ENCODE measurements at places on chromosomes 4 and X.

DNA sequence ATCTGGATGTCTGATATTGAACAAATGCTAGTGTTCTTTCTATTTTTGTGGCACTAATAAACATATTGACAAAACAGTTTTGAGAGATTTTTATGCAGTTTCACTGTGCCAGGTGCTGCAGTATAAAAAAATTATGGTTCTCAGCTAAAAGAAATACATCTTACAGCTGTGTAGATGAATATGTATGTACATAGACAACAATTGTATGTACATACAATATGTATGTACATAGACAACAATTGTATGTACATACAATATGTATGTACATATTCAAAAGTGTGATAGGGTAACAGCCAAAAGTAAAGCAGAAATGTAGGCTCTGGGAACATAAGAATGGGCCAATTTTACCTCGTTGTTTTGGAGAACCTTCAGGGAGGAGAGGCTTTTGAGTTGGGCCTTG, 390.0 kb upstream of the RPS6KA3 start:
- no peak for DNase-seq

- DNase-seq, result no peak
These were observed 17.0 kb downstream of the RBMX2 start for GRCh38 chrX:130418740-130419139.

- DNase-seq, result no peak
These were observed 3.1 kb downstream of the CXCL2 start for GRCh38 chr4:74095886-74096264.

DNA sequence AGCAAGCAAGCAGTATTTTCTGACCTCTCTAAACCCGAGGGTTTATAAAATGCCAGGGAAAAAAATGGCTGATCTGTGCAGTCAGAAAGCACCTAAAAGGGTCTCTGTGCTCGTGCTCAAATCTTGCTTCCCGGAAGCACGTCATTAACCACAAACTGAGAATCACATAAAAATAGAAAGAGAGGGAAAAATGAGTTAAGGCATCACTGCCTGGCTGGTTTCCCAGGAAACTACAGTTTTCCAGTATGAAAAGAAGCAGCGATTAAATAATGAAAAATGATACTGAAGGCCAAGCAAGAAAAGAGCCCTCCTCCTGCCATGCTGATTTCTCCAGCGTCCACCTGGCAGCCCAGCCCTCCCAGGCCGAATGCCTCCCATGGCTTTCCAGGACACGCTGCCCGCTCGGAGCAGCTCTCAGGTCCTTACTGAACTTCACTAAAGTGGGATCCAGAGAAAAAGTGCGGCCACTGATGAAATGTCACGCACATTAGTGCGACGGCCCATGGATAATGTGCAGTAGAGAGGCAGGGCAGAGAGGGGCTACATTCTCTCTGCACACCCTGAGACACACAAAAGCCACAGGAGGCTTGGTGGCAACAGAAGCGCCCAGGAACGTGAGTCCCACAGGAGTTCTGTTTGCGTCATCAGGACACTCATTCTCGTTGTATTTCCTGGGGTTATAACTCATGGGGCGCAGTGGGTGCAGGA, 80.4 kb downstream of the WFS1 start:
- no peak for DNase-seq

GRCh38 chrX:52082578-52082977, 13.6 kb upstream of the MAGED4B start:
- DNase-seq, result no peak

GRCh38 chr4:124304941-124305340, 407.6 kb downstream of the ANKRD50 start:
- DNase-seq, result no peak

GRCh38 chr4:88419874-88420273, 37.0 kb upstream of the HERC5 start:
- DNase-seq, result no peak

- DNase-seq, result no peak
These were observed 30.2 kb downstream of the SPINK2 start for GRCh38 chr4:56791316-56791715.

GRCh38 chrX:138759217-138759943, 47.9 kb upstream of the FGF13 start:
- no peak for DNase-seq

DNA sequence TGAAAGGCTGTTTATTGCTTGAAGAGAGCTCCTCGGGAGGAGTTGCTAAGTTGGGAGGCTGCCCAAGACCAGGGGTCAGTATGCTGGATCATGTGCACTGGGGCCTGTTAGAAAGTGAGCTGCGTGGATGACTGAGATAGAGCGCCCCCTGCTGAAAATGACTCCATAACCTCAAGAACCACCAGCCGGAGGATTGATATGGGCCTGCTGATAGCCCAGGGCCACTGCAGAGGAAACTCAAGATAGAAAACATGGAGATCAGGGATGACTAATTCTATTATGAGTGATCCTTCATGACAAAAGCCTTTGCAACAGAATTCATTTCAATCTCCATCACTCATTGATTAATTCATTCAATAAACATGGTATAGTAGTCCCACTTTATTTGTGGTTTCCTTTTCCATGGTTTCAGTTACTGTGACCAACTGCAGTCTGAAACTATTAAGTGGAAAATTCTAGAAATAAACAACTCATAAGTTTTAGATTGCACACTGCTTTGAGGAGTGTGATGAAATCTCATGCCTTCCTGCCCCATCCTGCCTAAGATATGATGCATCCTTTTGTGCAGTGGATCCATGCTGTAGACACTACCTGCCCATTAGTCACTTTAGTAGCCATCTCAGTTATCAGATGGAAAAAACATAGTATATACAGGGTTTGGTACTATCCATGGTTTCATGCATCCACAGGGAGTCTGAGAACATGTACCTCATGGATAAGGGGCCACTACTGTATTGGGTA, 126.7 kb upstream of the MBNL3 start:
- DNase-seq, result peak; percentile 34

DNA sequence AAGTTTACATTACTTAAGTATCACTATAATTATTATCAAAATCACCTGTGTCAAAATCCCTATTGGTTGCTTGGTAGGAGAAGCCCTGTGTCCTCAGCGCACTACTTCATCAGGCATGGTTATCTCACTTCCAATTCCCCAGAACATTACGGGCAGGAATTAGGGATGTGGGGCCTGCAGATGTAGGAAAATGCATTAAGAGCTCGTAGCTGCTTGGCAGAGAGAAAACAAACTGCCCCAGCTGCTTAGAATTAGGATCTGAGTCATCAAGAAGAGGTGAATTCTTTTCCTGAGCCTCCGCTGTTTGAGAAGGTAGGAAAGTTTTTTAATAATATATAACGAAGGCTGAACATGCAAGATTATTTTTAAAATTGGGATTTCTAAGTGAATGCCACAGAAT, 31.1 kb upstream of the CLNK start:
- DNase-seq, result no peak

GRCh38 chr4:184280591-184281071, 63.0 kb upstream of the ENPP6 start:
- peak; percentile 47 for DNase-seq

DNA sequence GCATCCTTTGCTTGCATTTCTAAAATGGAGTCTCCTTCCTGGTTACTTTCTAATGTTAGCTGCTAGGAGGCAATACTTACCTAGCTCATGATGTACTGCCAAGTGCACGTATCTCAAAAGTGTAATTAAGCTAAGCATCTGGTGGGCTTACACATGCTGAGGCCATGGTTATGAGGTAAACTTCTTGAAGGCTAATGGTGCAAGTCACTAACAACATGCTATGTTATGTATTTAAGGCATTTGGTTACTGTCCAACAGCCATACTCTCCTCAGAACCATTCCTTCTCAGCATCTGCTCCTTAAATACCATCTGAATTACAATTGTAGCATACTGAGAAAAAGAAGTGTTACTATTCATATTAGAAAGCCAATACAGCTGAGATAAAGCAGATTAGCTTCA, 318.6 kb upstream of the BMP3 start:
- no peak for DNase-seq

DNA sequence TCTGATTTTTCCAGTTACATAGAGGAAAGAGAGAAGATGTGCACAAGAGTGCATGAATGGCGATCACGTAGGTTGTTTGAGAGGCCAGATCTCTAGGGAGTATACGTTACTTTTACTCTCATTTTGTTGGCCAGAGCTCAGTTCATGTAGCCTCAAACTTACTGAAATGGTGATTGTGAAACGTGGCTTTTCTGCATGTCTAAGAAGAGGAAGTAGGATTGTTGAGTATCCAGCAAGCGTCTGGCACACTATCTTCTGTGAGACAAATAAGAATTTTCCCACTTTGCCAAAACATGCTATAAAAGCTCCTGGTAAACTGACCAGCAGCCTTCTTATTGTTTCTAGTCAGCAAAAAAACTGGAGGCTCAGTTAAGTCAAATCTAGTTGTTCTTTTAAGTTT, 264.5 kb upstream of the EMCN start:
- no peak for DNase-seq

DNA sequence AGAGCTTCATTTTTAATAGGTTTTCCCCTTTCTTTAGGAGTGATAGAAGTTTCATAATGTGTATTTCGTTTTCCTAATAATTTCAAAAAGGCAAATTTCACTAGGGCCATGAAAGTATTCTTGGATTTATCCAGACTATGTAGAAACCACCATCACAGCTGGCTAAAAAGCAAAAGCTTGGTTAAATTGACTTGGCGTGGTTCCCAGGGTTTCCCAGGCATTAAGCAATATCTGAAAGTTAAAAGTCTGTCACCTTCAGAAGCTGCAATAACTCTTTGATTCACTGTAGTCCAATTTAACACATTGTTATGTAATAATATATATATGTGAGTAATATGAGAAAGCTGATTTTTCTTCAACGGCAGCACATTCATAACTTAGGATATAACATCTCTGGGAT, 38.3 kb downstream of the NDNF start:
- no peak for DNase-seq

DNA sequence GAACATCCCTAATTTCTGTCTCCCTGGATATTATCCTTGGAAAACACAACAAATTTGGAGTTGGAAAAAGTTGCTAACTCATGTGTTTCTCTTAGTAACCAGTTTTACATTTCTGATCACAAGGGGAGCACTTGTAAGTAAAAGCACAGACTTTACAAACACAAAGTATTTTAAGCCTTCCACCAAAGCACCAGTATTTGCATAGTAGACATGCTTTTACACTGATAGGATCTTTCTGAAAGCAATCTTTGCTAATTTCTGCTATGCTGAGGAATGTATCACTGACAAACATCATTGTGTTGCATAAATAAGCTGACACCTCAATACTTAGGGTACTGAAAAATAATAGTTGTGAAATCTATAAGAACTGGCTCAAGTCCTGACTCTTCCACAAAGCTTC, 100.6 kb downstream of the MID1 start:
- DNase-seq, result no peak

DNA sequence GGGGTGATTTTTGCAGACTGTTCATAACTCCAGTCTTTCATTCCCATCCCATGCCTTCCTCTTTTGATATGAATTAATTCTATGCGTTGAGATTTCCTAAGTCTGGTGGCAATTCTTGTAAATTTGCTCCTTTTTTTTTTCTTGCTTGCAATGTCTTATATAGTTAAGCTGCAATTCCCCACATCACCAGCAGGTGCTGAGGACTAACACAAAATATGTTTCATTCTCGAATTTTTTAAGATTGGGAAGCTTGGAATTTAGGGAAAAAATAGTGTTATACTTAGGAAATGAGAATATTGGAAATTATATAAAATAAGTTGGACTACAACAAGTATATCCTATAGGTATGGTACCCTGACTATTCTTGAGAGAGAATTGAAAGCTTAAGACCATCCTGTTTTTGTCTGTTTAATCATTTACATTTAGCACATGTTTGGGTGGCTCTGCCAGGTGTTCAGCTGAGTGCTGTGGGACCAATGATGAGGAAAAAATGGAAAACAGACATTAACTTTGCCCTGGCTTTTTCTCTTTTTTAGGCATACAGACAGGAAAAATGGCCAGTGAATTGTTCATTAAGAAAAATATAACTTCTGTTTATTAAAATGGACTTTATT, 30.2 kb downstream of the AFF2 start:
- DNase-seq, result peak; percentile 4

GRCh38 chr4:169993531-169993930, 32.7 kb downstream of the MFAP3L start:
- no peak for DNase-seq

DNA sequence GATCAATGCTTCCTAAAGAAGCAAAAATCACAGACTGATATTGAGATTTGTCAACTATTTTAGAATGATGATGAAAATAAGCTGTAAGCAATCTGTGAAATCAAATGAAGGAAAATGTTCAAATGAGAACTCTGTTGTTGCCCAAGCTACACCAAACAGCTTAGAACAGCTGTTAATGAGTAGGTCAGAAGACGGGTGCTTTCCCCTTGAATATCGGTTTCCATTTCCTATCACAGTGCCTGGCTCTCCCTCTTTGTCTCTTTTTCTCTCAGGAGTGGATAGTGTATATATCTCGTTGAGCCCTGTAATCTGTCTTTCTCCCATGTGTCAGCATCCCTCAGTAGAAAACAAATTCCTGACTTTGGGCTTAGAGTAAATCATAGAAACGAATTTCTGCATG, 1592.9 kb upstream of the TENM3 start:
- no peak for DNase-seq

- no peak for DNase-seq
These were observed 211.2 kb downstream of the ANK2 start for GRCh38 chr4:113260688-113261087.

DNA sequence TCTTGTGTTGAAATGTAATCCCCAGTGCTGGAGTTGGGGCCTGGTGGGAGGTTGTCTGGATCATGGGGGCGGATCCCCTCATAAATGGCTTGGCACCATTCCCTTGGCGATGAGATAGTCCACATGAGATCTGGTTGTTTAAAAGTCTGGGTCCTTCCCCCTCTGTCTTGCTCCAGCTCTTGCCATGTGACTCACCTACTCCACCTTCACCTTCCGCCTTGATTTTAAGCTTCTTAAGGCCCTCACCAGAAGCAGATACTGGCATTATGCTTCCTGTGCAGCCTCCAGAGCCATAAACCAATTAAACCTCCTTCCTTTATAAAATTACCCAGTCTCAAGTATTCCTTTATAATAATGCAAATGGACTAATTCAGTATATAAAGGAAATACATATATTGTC, 111.5 kb downstream of the NR3C2 start:
- no peak for DNase-seq

- no peak for DNase-seq
These were observed 35.6 kb upstream of the DCAF8L1 start for GRCh38 chrX:28016823-28017222.

- DNase-seq, result no peak
These were observed 280.9 kb upstream of the RPS6KA3 start for GRCh38 chrX:20547611-20548051.

- DNase-seq, result peak; percentile 69
These were observed 28.0 kb upstream of the CD40LG start for GRCh38 chrX:136619899-136620505.

- no peak for DNase-seq
These were observed 1.5 kb downstream of the USP38 start for GRCh38 chr4:143186212-143186611.

All from CD4-positive, alpha-beta T cell treated with Interleukin-15 for 4 hours (primary cell).